ENCODE measurements at places on chromosomes 6 and 20.

DNA sequence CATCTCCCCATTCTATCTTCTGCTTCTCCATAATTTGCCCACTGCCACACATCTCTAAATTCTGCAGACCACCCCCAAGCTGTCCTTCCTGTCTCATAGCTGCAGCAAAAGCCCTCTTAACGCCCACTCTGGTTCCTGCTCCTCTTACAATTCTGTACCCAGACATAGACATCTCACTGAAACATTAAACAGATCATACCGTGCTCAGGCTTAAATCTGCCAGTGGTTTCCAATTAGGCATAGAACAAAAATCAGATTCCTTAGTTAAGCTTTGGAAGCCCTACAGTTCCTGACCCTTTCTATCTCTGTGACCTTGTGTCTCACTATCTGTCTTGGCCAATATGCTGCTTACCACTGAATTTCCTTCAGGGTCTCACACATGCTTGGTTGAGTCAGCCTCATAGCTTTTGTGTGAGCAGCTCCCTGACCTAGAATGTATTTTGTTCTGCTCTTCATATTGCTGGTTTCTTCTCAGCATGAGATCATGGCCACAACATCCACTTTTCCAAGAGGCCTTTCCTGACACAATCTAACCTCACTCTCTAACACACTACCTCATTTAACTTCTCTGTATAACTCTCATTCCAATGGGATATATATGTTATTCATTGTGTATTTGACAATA is 749.7 kb downstream of the MAFB start:
- DNase-seq: no peak

- no peak for DNase-seq
Measured at GRCh38 chr6:161100072-161100471, 108.5 kb downstream of the MAP3K4 start.

- no peak for DNase-seq
Measured at GRCh38 chr6:147759093-147759492, 250.6 kb downstream of the SAMD5 start.

GRCh38 chr6:90938122-90938521 is 351.2 kb upstream of the MAP3K7 start:
- no peak for DNase-seq

DNA sequence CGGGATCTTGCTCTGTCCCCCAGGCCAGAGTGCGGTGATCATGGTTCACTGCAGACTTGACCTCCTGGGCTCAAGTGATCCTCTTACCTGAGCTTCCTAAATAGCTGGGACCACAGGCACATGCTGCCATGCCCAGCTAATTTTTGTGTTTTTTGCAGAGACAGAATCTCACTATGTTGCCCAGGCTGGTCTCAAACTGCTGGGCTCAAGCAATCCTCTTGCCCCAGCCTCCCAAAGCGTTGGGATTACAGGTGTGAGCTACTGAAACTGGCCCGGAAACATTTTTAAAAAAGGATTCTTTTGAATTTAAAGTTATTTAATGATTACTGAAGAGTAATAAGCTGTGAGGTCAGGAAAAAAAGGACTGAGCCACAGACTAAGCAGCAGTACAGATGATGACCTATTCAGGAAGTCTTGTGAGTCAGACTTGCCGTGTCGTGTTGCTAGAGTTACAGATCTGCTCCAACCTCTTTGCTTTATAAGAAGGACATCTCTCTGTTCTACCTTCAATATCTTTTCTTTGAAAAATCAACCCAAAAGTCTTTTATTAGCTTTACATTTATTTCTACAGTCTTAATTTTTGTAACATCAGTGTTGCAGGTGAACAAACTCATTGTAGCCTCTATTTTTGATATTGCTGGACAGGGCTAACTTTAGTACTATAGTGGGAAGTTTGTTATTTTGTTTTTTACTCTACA is 108.7 kb downstream of the NCOA3 start:
- DNase-seq: peak; percentile 78

Measured in activated CD4-positive, alpha-beta T cell treated with anti-CD3 and anti-CD28 coated beads, Interleukin-2, amount 50 U/mL, for 24 hours (primary cell).